ENCODE measurements at places on chromosomes 5 and 9.

- no peak for DNase-seq
Measured at GRCh38 chr9:112550531-112550930, 63.9 kb downstream of the KIAA1958 start.

DNA sequence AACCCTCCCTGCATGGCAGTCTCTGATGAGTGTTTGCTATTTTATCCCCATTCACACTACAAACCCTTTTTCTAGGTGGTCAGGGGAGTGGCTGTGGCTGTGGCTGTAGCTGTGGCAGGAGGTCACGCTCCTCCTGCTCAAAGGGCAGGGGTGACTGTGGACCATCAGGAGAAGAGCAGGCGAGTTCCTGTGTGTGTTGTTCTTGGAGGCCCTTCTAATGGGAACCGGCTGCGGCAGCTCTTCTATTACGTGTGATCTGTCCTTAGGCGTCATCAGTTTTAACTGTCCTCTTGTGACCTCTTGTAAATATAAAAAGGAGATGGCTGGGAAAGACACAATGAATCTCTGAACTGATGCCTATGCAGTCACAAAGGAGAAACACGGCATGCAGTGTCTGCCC lies 65.1 kb downstream of the ANKH start:
- no peak for DNase-seq

DNA sequence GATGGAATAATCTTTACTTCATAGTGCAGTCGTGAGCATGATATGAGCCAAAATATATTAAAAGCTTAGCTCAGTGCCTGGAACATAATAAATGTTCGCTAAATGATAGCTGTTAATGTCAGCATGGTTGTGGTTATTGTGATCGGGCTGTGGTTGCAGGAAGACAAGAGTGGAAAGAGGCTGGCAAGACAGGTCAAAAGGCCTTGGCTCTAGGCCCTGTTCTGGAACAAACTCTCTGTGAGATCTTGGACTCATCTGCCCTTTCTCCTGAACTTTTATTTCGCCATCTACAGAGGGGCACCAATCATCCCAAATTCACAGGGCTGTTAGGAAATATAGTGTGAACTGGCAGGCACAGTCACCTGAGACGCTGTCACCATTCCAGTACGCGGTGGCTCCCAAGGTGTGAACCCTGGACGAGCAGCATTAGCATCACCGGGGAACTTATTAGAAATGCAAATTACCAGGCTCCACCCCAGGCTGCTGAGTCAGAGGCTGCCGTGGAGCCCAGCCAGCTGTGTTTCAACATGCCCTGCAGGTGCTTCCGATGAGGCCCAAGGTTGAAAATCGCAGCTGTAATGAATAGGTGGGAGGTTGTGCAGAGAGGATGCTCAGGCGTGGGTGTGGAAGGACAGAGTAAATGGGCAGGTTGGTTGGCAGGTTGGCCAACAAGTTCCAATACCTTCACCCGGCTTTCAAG lies 50.2 kb upstream of the SAP30L start:
- DNase-seq: no peak

GRCh38 chr9:16824545-16825330 lies 45.7 kb downstream of the BNC2 start:
- no peak for DNase-seq

DNA sequence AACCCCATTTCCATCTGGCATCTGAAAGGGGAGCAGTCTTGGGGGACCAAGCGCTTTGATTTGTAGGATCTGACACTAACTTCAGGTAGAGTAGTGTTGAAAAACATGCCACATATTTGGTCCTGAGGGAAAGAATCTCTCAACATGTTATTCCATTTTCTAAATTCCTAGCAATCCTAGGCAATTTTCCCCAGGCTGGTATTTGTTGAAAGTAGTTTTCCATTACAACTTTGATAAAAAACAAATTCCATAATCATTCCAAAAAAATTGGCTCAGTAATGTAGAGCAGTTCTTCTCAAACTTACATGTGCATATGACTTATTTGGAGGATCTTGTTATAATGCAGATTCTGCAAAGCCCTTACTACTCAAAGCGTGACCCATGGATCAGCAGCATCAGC lies 477.9 kb downstream of the ACTL7B start:
- DNase-seq: no peak

- no peak for DNase-seq
Measured at GRCh38 chr5:99587983-99588382, 659.2 kb upstream of the CHD1 start.

GRCh38 chr5:56624751-56625150 lies 190.6 kb upstream of the MAP3K1 start:
- DNase-seq: no peak

DNA sequence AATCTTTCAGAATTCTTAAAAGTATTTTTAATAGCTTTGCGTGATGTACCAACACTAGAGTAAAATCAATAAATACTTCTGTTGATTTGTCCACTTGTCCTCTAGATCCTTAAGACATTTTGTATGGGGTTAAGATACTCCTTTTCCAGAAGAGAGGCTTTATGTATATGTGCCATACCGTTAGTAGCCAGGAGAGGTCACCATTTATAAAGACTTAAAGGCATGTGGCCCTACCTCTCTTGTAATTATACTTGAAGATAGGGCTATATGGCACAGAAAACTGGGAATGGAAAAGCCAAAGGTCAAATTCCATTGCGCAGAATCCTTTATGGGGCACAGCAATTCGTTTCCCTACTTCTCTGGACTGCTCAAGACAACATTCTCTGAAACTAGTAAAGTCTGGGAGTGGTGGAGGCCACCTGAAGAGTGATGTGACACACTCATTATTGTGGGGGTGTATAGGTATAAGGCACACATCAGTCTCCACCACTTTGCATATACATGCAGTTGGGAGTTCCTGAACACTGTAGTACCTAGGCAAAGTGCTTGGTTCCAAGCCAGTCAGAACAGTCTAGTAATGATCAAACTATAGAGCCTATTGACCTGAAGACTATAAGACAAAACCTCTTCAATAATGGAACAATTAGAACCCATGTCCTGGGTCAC lies 140.1 kb upstream of the FBXL17 start:
- DNase-seq: peak; percentile 5

DNA sequence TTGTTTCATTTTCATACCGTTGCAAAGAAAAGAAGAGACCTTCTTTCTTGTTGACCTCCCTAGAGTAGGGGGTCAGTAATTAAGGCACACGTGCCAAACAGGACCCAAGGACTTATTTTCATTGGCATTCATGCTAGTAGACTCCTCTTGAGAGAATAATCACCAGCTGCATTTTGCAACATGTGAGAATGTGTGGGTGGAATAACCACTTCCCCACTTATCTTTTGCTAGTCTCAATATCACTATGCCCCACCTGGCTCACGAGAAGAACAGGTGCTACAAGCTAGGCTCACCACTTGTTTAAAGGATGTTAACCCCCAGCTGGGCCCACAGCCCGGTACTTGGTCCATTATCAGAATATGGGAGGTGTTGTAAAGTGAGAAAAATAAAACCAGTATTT lies 460.7 kb upstream of the MEF2C start:
- DNase-seq: peak; percentile 6

- no peak for DNase-seq
Measured at GRCh38 chr9:117737721-117738226, 33.6 kb downstream of the TLR4 start.

DNA sequence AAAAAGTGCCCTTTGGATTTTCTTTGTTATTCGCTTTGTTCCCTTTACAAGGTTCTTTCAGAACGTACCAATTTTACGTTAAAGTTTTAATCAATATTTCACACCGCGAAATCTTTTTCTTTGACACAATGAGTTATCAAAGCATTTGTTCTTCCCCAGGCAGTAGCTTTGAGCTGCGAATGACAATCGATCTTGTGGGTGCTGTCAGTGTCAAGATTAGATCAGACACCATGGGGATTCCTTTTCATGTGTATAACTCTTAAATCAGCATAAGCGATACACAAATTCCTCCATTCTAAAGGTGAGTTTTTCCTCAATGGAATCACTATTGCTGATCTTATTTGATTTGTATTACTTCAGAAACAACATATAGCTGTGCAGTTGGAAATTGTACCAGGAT lies 145.5 kb downstream of the ST8SIA4 start:
- DNase-seq: no peak

- DNase-seq: no peak
Measured at GRCh38 chr5:167945542-167946384, 345.7 kb upstream of the WWC1 start.

DNA sequence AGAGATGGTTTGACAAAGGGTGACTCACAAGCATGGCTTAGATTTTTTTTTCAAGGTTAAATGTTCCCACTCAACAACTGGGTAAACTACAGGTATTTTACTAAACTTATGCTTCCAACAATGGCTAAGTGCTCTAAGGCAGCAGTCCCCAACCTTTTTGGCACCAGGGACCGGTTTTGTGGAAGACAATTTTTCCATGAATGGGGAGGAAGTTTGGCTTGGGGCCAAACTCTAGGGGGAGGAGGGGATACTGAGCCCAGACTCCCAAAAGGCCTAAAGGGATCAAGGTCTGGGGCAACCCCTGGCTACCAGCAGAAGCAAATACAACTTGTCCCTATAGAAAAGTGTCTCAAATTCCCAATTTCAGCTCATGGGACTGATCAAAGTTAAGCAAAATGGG lies 32.0 kb upstream of the HSD17B3 start:
- no peak for DNase-seq

- DNase-seq: peak; percentile 76
Measured at GRCh38 chr9:125126019-125126746, 17.1 kb downstream of the SCAI start.

DNA sequence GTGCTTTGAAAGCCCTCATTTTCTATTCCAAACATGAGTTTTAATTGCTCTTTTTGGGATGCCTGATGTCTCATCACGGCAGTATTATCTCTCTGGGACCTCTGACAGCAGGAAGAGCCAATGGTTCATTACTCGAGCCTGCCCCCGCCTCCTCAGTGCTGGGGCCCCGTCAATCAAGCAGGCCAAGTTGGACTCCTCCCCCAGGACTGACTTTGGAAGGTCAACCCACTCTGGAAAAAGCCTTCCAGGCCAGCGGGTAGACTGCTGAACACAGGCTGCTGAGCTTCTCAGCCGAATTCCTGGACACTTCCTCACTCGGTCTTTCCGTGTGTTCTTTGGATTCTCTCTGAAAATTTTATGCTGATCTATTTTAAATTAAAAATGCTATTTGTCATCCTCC lies 9.5 kb upstream of the BARHL1 start:
- DNase-seq: no peak

GRCh38 chr5:73292816-73293459 lies 119.9 kb downstream of the TMEM174 start:
- DNase-seq: no peak

DNA sequence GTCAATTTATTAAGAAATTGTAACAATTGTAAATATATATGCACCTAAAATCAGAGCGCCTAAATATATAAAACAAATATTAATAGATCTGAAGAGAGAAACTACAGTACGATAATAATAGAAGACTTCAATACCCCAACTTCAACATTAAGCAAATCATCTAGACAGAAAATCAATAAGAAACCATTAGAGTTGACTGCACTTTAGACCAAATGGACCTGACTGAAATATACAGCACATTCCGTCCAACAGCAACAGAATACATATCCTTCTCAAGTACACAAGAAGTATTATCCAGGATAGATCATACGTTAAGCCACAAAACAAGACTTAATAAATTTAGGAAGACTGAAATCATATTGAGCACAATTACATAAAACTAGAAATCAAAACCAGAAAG lies 208.7 kb downstream of the MED10 start:
- no peak for DNase-seq

DNA sequence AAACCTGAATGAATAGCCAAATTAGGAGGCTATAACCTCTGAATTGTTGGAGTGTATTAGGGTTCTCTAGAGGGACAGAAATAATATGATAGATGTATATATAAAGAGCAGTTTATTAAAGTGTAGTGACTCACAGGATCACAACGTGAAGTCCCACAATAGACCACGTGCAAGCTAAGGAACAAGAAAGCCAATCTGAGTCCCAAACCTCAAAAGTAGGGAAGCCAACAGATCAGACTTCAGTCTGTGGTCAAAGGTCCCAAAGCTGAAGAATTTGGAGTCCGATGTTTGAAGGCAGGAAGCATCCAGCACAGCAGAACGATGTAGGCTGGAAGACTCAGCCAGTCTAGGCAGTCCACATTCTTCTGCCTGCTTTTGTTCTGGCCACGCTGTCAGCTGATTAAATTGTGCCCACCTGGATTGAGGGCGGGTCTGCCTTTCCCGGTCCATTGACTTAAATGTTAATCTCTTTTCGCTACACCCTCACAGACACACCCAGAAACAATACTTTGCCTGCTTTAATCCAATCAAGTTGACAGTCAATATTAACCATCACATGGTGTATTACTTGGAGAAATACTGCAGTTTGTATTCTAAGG lies 550.6 kb downstream of the CDH10 start:
- DNase-seq: no peak

DNA sequence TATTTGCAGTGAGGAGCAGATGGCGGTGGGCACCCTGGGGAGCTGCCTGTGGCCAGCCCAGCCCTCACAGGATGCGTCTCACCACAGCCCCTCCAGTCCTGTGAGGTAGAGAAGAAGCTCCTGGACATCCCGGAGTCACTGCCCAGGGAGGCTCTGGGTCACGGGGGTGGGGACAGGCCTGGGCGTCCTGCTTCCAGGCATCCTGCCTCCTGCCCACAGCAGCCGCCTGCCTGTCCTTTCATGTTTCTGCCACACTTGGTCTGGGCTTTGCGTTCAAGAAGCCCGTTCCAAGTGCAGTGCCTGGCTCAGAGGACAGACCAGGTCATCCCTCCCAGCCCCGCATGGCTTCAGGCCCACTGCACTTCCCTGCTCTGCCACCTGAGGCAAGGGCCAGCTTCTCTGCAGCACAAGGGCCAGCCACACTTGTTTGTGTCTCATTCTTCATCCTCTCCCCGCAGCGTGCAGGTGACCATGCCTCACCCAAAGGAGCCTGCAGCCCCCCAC lies 38.2 kb downstream of the ZDHHC11B start:
- DNase-seq: no peak

DNA sequence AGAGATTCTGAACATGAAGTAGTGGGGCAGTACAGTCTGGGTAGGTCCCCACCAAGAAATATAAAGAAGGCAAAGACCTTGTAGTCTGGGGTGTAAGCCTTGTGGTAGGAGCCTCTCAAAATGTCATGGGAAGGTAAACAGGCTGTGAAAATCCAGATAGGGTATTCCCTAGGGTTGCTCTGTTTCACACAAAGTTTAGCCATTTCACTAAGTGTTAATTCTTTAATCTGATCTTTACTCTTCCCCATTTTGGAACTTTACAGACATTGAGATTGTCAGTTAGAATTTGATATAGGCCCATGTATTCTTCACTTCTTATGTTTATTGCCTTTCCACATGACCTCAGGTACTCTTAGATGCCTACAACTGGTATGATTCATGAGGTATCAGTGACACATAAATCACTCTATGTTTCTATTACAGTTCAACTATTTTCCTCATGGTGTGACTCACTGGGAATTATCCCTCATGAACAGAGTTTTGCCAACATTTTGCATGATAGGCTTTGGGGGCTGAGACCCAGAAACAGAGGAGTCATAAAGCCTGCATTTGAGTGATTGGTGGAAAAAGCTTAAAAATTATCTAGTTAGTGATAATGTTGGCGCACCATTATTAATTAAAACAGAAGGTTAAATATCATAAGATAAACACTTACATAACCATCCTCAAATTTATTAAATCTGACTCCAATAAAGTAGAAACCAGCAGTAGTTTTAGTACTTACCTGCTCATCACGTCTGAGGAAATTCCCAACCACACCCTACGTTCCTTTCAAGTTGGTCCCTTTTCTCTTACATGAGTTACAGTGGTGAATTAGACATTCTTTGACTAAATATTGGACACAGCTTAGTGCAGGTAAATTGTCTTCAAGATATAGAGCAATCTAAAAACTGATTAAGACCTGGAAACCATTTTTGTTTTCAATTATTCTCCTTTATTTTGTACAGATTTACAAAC lies 399.8 kb upstream of the MEF2C start:
- no peak for DNase-seq

- no peak for DNase-seq
Measured at GRCh38 chr5:157351802-157352092, 85.8 kb downstream of the CYFIP2 start.

All from stimulated activated naive CD8-positive, alpha-beta T cell treated with anti-CD3 and anti-CD28 coated beads, Interleukin-15, Interleukin-2, amounts not matched to agents 100 U/mL and 50 U/mL, for 24 hours (primary cell).